NCI-H748 treated with DMSO at 0.1 percent for 48 hours (cell line): ENCODE measurements at places on chromosomes 7 and 10.

DNA sequence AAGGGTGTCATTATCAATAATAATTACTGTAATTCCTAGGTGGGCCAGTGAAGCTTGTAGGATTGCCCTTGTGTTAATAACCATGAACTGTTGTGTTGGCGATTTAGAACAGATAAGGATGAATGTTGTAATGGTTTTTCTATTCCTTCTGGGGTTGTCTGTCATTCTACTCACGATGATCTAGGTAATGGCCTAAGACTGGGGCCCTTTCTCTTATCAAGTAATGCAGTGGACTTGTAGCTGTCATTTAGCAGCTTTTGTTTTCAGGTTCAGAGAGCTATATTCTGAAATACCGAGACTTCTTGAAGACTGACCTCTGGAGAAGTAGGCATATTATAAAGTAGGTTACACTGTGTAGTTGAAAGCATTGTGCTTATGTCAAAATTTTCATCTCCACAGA is 110.2 kb downstream of the TAF3 start:
- no peak for DNase-seq

GRCh38 chr10:131700032-131700431 is 200.8 kb upstream of the PPP2R2D start:
- DNase-seq = no peak

DNA sequence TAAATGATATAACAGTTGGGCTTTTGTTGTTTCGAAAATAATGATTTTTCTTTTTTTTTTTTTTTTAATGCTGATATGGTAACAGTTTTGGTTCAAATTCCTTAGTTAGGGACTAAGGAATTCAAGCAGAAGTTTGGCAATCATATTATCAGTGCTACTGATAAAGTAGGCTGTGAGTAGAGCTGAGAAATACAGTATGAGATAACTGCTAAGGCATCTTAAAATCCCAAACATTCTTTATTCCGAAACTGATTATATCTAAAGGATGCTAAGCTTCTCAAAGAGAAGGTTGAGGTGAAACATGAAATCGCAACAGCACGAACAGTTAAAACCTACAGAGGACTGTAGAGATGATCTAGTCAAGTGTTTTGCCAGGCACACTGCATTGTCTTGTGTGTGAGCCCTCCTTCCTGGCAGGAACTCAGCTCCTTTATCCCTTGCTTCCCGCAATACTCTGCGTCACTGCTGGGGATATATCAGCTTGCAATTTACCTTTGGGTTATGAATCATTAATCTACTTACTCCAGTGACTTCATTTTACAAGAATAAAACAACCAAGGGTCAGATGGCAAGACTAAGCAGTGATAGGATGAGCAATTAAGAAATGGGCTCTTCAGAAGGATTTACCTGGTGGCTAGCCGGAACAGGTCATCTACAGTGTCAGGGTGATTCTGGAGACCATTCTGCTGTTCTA is 36.7 kb downstream of the IRF5 start:
- DNase-seq = no peak

DNA sequence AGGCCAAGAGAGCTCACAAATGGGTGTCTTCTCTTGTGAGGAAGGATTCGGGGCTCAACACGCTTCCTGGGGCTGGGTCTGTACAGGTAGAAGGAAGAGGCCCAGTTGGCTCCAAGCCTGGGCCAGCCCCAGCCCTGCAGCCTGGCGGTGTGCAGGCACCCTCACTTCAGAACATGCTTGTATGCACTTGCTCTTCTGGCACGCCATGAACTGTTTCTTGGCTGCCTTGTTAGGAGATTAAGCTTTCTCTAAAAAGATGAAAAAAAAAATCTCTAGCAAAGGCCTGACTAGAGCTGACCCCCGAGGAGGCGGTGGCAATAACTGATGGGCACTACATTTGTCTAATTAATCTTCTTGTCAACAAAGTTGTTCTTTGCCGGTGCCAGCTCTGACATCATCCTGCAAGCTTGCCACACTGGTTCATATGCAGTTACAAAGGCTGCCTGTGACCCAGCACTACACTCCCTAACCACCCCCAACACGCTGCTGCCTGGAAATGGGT is 94.7 kb downstream of the WDR11 start:
- DNase-seq = no peak

DNA sequence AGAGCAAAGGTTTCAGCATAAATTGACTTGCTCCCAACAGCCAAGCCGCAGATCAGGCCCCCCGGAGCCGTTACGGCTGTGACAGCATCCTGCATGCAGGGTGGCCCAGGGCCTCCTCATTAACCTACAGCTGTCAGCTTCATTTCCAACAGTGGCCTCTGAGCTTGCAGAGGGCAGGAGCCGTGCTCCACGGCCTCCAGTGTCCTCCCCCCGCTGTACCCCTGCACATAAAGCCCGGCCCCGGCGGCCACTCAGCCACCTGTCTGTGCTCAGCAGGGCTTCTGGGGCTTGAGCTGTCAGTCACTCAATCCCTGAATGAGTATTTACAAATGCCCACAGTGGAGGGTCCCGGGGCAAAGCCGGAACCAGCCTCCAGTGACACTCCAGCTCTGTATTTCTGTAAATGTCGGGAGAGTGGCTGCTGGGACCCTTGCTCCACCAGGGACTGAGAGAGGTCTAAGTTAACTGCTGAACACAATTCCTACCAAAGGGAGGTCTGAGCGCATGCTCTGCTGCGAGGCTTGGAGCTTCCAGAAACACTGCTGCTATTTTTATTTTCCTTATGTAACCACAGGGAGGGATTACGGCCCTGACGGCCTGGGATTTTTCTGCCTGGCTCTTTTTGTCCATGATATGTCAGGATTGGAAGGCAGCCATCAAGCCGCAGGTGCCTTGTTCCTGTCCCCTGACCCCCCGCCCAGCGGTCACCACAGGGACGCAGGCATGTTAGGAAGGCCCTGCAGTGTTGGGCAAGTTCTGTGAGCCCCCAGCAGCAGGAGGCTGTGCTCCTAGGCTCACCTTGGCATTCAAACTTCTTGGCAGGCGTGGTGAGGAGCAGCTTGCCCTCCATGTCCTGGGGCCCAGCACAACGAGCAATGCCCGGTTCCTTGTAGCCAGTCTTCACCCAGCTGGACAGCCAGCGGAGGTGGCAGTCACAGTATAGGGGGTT is 165.0 kb downstream of the SLIT1 start:
- DNase-seq = peak; percentile 12

- DNase-seq = no peak
These were observed 56.7 kb upstream of the SEMA3A start for GRCh38 chr7:84251277-84251781.

DNA sequence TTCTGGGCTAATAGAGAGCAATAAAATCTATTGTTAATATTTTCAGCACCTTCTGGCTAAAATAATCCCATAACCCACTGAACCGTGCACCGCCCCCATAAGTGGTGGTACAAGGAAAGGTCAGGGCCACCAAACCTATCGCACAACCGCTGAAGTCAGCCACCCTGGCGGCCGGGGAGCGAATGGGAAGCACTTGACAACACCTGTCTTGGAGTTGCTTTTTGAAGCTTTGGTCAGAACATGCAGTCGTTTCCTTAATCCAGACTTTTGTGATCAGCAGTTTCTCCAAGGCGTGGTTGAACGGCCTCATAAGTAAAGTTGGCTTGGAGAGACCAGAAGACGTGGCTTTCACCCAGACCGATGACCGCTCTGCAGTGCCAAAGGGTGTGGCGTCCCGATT is 97.4 kb downstream of the DNAJB6 start:
- DNase-seq = no peak

GRCh38 chr10:29840516-29841276 is 205.9 kb upstream of the SVIL start:
- no peak for DNase-seq

DNA sequence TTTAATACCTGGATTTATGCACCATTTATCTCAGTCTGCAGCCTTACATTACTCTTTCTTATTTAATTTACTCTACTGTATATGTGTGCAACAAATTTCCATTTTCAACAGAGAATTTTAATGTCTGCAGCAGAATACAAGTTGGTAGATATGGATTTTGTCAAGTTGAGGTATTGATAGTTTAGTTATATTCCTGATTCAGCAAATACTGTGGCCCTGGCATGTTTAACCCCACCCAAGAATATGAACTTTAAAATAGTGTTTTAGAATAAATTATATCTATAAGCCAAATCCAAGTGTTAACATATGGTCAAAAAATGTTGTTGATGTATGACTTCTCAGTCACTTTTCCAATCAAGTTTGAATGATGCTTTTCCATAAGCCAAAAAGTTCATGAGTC is 378.4 kb upstream of the NRG3 start:
- DNase-seq = no peak

GRCh38 chr10:86155054-86155921 is 211.3 kb downstream of the GRID1 start:
- DNase-seq = no peak

DNA sequence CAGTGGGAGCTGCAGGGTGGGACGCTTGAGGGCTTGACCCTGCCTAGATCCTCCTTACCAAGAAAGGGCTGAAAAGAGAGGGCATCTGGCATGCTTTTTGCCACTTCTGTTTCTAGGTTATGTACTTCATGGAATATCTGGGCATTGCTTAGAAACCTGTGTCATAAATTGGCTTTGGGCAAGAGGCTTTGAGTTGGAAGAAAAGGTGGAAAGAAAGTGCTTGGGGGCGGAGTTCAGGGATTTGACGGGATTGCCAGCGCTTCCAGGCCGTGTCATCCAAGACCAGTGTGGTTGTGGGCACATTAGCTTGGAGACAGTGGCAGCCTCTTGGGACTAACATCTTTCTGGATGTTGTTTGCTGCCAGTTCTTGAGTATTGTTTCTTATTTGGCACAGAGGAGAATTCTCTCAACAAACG is 825 bp downstream of the ZNF862 start:
- no peak for DNase-seq

DNA sequence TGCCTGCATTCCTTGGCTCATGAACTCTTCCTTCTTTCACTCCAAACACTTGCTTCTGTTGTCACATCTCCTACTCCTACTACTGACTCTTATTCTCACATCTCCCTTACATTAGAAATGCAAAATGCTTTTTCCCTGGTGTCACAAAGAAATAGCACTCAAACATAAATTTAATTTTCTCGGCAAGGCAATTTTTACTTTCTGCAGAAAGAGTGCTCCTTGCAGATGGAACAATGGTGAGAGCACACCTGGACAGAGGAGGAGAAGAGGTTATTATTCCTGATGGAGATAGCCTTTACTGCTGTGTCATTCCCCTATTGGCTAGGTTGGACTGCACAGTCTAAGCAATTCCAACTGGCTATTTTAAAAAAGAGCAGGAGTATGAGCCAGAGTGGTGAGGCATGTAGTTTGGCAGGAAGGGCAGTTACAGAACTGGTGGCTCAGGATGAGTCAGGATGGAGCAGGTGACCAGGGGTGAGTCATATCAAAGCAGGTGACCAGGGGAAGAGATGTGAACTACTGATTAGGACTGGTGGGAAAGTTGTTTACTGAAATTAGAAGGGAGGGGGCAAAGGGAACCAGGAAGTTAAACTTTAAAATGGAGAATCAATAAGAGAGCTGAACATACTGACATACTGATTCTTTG is 52.9 kb downstream of the CYP2C9 start:
- DNase-seq = no peak

- DNase-seq = no peak
These were observed 58.2 kb downstream of the TMEM106B start for GRCh38 chr7:12269100-12269895.

DNA sequence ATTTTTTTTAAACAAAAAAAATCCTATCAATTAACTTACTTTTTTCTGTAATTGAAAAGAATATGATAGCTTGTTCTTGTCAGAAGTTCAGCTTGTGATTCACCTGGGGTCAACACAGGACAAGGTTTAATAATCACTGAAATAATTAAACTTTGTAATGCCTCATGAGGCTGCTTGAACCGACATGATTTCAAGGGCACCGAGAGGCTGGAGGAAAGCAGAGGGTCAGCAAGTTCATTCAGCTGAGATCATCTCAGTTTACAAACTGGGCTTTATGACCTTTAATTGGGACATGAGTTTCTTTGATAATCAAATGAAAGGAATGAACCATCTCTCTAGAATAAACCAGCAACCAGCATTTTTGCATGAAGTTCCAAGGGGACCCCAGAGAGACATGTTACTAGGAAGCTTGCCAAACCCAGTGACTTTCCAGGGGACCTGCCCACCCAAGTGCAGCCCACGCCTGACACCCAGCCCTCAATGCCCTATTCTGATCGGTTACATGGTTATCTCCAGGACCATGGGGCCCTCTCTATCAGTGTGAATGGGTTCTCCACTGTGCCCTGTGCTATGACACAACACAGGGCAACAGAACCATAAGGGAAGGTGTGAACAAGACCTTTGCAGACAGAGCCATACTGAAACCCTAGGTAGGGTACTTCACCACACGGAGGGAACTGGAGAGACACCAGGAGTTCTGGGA is 7.8 kb upstream of the CYP3A4 start:
- DNase-seq = no peak

GRCh38 chr10:117424883-117425649 is 49.8 kb upstream of the PDZD8 start:
- DNase-seq = no peak

DNA sequence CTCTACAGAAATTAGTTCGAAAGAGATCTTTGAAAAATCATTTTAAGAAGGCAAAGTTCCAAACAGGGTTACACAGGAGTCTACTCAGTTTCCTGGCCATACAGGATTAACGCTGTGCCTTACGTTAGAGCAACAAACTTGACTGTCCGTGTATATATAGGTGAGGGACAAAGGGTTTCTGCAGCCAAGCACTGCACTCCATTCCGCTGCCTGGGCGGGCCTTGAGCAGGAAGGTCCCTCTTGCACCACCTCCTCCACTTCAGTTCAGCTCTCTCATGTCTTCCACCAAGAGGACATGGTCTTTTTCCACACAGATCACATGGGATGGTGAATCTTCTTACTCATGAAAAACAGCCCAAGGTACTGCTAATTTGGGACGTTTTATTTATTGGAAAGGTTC is 43.2 kb downstream of the MCMBP start:
- DNase-seq = no peak

DNA sequence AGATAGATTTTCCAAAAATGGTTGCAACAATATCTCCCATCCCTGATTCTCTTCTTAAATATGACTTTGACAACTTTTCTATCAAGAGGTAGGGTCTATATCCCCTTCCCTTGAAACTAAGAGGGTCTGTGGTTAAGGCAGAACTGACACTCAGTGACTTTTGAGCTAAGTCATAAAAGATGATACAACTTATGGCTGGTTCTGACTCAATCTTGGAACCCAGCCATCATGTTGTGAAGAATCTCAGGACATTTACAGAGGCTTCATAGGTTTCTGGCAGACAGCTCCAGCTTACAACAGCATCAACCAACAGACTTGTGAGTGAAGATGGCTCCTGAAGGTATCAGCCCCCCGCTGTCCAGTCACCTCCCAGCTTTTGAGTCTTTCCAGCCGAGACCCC is 203.5 kb downstream of the RNLS start:
- no peak for DNase-seq

GRCh38 chr10:124679401-124679800 is 64.8 kb downstream of the FAM53B start:
- no peak for DNase-seq

- no peak for DNase-seq
These were observed 76.1 kb upstream of the POM121L12 start for GRCh38 chr7:52959336-52959735.

DNA sequence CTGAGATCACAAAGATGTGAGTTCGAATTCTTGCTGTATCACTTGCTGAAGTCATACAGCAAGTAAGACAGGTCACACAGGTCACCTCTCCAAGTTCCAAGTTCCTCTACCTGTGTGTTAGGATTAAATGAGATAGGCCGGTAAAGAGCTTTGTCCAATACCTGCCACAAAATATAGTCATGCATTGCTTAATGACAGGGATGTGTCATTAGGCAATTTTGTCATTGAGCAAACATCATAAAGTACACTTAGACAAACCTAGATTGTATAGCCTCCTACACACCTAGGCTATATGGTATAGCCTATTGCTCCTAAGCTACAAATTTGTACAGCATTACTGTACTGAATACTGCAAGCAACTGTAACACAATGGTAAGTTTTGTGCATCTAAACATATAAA is 469.4 kb downstream of the KCNMA1 start:
- DNase-seq = peak; percentile 31
